ENCODE measurements at places on chromosomes 16 and 17. TPM values are rescaled to one million over a fixed set of nuclear protein-coding genes. Genes with fewer than 3 reads are reported as not detected.
A peak's percentile ranks its signal among the peaks of the same experiment; 100 is the strongest.

GRCh38 chr17:28142305-28142704 is 99.8 kb downstream of the NLK start:
- DNase-seq, result no peak

KRTAP2-3 gene
- polyA plus RNA-seq, result 1.3 TPM

DOC2A gene
- 0.46 TPM for polyA plus RNA-seq

DNA sequence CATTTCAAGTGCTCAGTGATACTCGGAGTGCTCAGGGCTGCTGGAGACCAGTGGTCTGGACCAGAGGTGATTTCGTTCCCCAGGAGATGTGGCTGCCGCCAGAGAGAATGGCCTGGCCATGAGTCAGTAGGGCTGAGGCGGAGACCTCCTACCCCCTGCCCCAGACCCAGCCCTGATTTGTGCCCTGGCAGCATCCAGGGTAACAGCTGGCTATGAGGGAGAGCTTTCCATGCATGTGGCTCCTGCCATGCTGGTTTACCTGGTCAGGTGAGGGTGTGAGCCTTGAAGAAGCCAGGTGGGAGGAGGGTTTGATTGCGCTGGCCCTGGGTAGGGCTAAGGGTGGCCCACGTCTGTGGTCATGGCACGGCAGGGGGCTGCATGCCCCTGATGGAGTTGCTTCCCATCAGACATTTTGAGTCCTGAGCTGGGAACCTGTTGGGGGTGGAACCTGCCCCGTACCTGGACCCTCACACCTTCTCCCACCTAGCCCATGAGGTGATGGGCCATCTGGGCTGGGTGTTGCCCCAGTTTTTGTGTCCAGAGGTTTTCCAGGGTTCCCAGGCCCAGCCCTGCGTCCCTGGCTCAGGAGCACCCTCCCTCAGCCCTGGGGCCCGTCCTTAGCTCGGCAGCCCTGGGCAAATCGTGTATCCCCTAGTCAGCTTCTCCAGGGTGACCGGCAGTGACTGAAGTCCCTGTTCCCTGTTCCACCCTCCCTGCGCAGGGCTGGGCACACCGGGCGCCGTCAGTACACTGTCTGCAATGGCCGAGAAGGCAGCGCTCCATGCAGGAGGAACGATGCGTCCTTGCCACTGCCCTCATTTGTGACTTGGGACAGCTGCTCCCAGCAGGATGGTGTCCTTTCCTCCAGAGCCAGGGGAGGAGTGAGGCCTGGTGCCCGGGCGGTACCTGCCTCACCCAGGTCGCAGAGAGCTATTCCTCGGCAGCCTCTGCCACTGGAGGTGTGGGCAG is 9.0 kb upstream of the CSNK1D start:
- DNase-seq, result no peak

DNA sequence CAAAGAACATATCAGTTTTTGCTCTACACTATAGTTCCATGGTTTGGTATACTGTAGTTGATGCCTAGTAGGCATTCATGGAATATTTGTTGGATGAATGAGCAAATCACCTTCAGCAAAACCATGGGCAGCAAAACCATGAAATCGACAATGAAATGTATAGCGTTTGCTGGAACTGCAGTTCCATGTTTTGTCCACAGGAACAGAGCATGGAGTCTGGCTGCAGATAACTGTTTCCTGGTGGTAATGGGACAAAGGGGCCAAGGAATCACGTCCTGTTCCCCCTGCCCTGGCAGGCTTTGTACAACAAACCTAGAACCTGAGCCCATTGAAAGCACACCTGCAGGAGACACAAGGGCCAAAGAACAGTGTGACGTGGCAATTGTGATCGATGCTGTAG is 101.1 kb downstream of the USP31 start:
- no peak for DNase-seq

DNA sequence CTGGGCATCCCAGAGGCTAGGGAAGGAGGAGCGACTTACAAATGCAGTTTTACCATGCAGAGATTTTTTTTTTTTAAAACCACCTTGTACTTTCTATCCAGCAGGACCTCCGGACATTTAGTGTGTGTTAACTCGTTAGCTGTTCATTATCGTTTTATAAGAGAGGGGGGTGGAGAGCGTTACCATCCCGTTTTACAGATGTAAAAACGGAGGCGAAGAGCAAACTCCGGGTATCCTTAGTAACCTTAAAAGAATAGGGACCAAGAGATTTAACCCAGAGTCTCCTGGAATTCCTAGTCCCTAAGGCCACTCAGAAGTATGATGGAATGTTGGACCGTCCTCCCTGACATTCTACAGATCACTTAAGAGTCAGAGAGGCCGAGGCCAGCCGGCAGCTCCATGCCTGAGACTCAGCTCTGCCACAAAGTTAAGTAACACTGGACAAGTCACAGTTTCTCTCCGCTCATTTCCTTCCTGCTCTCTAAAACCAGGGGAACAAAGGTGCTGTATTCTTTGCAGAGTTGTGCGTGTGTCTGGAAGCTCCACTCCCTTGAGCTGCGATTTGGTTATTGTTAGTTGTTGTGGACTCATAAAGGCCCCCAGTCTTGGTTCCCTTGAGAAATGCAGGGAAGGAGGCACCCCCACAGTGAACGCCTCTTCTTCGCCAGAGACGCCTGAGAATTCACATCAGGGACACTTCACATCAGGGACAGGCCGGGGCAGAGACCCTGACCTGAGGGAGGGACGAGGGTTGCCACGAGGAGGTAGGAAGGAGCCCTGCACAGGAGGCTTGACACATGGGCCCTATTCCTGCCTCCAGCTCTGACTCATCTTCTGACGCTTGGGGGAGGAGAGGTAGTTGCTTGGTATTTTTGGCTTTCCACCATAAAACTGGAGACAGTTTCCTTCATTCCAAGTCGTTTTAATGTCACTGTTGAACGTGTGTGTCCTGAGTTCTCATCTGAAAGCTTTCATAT is 1.2 kb downstream of the DUSP14 start:
- no peak for DNase-seq

GRCh38 chr17:82097919-82098168 is 192 bp downstream of the FASN start:
- DNase-seq, result no peak

COL1A1 gene
- polyA plus RNA-seq, result 3,120 TPM

- DNase-seq, result no peak
Measured at GRCh38 chr16:51666821-51667220, 515.8 kb upstream of the SALL1 start.

GRCh38 chr17:55228683-55229192 is 36.0 kb upstream of the HLF start:
- no peak for DNase-seq

GRCh38 chr16:2090777-2091546 is 43.2 kb downstream of the TSC2 start:
- DNase-seq, result no peak

PERCC1 gene
- not detected for polyA plus RNA-seq

GRCh38 chr16:75304521-75305363 is 53.3 kb upstream of the BCAR1 start:
- no peak for DNase-seq

- DNase-seq, result no peak
Measured at GRCh38 chr16:57903656-57904055, 67.3 kb downstream of the CNGB1 start.

PARD6A gene
- 0.53 TPM for polyA plus RNA-seq

- DNase-seq, result no peak
Measured at GRCh38 chr16:71746442-71747046, 22.0 kb upstream of the PHLPP2 start.

CSH2 gene
- polyA plus RNA-seq, result not detected

DNA sequence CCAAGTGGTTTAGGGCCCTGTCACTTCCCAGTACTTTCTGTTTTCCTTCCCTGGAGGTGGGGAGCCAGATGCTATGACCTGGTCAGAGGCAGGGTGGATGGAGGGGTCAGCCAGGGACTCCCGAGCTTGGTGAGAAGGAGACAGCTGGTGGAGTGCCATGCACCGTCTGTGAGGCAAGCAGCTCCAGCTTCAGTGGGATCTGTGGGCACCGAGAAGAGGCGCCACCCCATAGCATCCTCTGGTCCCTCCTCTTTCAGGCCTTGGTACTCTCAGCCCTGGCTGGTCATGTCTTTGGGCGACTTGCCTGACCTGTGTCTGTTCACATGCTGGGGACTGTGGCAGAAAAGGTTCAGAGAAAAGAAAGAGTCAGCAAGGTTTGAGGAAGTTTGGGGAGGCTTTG is 299.3 kb upstream of the N4BP1 start:
- DNase-seq, result no peak

DNA sequence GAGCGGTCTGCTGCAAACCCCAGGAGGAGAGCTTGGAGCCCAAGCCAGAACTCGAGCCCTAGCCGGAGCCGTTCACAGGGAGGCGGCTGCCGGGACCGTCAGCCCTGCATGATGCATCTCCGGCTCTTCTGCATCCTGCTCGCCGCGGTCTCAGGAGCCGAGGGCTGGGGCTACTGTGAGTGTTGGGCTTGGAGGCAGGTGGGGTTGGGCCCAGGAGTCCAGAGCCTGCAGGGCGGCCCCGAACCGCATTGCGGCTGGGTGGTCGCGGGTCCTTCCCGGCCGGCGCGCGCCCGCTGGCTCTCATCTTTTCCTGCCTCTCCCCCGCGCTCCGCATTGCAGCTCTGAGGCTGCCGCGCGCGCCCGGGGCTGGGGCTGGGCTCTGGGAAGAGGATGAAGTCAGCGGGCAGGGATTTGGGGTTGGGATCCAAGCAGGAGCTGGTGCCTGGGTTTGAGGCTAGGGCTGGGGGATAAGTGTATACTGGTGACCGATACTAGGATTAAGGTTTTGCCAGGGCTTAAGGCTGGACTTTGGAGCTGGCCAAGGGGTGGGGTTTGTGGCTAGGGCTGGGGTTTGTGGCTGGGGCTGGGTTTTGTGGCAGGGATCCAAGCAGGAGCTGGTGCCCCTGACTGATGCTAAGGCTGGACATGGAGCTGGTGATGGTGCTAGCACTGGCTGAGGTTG is 532 bp downstream of the CNTNAP1 start:
- DNase-seq, result no peak

- DNase-seq, result no peak
Measured at GRCh38 chr17:31235110-31235509, 61.9 kb downstream of the OMG start.

IGSF6 gene
- polyA plus RNA-seq, result not detected

DNA sequence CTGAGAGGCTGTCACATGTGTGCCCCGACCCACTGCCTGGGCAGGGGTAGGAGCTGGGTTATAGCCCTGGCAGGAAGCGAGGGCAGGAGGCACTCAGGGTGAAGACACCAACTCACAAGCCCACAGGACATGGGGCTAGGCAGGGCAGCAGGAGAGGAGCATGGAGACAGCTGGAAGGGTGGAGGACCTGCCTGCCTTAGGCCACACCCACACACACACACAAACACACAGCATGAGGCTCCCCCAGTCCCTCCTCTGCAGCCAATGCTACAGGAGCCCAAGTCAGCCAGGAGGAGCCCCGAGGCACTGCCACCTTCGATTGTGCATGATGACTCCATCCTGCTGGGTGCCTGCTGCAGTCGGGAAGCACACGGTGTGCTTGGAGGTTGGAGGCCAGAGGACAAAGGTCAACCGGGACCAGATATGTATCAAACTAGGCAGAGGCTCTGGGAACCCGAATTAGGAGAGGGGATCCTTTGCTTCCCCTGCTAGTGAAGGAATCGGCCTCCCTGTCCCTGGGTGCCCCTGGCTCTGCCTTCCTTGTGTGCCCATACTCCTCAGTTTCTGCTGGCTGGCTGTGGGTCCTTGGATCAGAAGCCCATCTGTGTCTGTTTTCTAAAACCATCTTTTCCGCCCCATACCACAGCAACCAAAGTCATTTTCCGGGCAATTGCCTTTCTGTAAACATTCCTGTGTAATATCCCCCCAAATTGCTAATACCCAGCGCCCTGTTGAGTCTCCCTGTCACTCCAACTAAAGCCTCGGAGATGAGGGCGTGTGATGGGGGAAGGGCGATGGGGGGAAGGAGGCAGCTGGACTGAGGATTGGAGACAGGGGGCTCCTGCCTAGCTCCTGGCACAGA is 20.5 kb downstream of the SRCIN1 start:
- no peak for DNase-seq

GRCh38 chr17:39335704-39336223 is 65.7 kb downstream of the FBXL20 start:
- DNase-seq, result no peak

GRCh38 chr17:6162216-6162615 is 92.0 kb downstream of the WSCD1 start:
- DNase-seq, result no peak

DNA sequence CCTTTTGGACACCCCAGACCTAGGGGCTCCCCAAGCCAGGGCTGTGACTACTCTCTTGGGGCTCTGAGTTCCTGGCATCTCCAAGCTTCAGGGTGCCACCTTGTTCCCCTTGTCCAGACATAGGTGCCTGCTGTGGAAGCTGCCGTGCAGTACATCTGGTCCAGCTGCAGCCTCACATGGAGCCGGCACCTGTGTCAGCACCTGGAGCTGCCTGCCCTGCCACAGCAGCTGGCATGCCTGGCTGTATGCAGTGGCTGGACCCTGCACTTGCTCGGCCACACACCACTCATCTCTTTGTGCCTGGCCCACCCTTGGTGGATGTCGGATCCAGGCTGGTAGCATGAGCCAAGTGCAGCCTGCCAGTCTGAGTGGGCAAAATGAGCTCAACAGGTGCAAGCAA is 775.8 kb downstream of the CDH11 start:
- no peak for DNase-seq

HCRT gene
- not detected for polyA plus RNA-seq

DBNDD1 gene
- 12.5 TPM for polyA plus RNA-seq

- DNase-seq, result no peak
Measured at GRCh38 chr17:73586921-73587602, 57.2 kb downstream of the SDK2 start.

- no peak for DNase-seq
Measured at GRCh38 chr17:20774472-20775135, 195.1 kb downstream of the CDRT15L2 start.

UNC13D gene
- 0.11 TPM for polyA plus RNA-seq

DNA sequence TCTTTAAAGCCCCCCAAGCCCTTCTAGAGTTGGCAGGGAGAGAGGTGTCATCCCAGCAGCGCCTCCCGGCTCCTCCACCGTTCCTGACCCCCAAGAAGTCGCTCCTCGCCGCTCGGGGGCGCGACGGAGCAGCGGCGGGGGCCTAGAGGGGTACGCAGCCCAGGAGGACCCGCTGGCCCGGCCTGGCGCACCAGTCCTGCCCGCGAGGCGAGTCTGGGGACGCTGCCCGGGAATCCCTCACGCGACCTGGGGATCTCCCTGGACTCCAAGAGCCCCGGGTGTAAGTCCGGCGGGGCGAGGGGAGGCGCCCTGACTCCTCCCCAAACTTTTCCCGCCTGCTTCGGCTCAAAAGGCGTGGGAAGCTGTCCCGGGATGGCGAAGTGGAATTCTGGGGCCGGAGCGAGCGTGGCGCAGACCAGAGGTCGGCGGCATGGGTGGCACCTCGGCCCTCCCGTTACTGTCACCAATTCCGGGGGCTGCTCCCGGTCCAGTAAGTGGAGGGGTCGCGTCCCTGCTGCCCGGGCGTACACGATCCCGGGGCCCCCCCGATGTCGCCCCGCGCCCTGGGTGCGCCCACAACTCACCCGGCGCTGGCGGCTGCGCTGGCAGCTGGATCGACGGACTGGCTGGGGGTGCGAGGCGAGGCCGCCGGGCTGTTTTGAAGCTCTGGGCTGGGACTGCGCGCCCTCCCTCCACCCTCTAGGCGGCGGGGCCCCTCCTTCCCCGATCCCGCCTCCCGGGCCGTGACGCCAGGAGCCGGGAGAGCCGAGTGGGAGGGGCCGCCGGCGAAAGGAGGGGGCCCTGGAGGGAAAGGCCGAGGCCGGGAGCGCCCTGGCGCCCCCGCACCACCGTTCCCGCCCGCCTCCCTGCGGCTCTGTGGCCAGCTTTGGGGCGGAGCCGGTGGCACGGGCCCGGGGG is at the start of gene EMP2:
TSS of gene EMP2 (minus strand) at position 634 of the 918 bp plus-strand sequence. CDS start 32,981 bp downstream, outside the sequence.
- DNase-seq, result peak; percentile 30

ZMYND15 gene
- 0.17 TPM for polyA plus RNA-seq

GRCh38 chr17:31513731-31514427 is 122.4 kb downstream of the RAB11FIP4 start:
- no peak for DNase-seq
